ENCODE measurements at places on chromosomes 16 and 17.

GRCh38 chr16:56611281-56611833 lies 3.0 kb downstream of the MT2A start:
- DNase-seq = no peak

- peak; percentile 52 for DNase-seq
Observed at GRCh38 chr17:27651411-27652345, 20.7 kb downstream of the LGALS9 start.

DNA sequence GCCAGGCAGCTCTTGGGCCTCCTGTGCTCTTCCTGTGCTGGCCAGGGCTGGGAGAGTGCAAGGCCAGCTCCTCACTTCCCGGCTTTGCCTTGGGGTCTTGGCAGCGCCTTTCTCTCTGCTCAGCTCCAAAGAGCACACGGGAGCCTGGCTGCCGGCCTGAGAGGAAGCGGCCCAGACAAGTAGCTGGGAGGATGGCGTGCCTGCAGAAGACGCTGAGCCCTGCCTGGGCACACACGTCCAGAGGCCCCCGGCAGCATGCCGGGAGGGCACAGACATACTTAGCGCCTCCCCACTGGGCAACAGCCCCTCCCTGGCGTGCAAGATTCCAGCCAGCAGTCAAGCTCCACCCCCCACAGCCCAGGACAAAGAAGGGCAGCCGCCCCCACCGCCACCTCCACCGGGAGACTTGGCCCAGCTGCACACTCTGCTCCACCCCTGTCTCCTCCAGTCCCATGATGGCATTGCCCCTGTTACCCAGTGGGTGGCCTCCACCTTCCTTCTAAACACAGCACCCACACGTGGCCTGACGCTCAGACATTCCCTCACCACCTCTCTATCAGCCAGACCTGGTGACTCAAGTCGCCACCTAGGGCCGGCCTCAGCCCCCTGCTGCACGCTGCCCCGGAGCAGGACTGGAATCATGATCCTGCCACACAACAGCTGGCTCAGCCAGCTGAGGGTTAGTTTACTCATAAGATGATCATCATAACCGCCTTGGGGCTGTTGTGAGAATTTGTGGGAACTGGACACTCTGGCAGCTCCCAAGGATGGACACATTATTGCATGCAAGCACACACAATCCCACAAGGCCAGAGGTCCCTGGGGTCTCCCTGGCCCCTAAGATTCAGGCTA lies 12.4 kb downstream of the SGCA start:
- DNase-seq = peak; percentile 51

GRCh38 chr17:81429821-81430551 lies 34.7 kb downstream of the BAHCC1 start:
- DNase-seq = no peak

GRCh38 chr16:82715160-82715559 lies 88.4 kb downstream of the CDH13 start:
- no peak for DNase-seq

- DNase-seq = peak; percentile 64
Observed at GRCh38 chr17:82228278-82228841, 482 bp upstream of the SLC16A3 start.

- DNase-seq = peak; percentile 59
Observed at GRCh38 chr16:3021449-3022207, 1.5 kb downstream of the TNFRSF12A start.

DNA sequence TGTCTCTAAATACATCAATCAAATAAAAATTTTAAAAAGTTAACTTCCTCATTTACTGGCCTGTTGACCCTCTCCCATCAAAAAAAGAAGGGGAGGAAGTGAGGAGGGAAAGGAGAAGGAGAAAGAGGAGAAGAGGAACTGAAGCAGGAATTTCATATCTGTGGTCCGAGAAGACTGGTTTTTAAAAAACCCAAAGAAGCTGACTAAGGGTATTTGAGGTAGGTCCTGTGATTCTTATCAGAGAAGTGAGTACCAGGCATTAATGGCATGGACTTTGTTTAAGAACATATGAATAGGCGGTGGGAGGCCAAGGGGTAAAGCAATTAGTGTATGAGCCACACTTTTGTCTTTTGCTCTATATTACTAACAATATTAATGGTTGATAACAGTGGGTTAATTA lies 2.0 kb downstream of the SLC46A1 start:
- no peak for DNase-seq

- DNase-seq = peak; percentile 18
Observed at GRCh38 chr17:57257195-57257894, 1.0 kb downstream of the MSI2 start.

GRCh38 chr16:4350365-4350786 lies 745 bp downstream of the PAM16 start:
- no peak for DNase-seq

- DNase-seq = no peak
Observed at GRCh38 chr16:87271256-87271655, 45.9 kb downstream of the C16orf95 start.

DNA sequence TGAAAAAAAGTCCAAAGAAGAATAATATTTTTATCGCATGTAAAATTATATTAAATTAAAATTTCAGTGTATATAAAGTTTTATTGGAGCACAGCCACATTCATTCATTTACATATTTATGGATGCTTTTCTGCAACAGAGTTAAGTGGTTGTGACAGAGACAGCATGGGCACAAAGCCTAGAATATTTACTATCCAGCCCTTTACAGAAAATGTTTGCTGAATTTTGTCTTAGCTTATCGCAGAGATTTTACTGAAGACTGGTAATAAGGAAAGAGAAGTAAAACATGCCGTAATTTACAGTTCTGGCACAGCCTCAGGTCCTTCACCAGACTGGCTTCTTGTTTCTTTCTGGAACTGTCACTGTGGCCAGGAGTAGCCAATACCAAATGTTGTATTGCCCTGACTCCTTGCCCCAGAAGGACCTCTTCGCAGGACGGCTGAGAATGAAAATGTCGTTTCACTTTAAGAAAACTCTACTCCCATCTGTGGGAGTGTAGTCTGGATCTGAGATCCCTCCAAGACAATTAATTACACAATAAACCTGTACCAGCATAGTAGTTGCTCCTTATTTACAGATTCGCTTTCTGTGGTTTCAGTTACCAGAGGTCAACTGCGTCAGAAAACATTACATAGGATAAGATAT lies 94.9 kb upstream of the GOT2 start:
- DNase-seq = no peak

- DNase-seq = no peak
Observed at GRCh38 chr16:17509194-17509593, 38.4 kb upstream of the XYLT1 start.

DNA sequence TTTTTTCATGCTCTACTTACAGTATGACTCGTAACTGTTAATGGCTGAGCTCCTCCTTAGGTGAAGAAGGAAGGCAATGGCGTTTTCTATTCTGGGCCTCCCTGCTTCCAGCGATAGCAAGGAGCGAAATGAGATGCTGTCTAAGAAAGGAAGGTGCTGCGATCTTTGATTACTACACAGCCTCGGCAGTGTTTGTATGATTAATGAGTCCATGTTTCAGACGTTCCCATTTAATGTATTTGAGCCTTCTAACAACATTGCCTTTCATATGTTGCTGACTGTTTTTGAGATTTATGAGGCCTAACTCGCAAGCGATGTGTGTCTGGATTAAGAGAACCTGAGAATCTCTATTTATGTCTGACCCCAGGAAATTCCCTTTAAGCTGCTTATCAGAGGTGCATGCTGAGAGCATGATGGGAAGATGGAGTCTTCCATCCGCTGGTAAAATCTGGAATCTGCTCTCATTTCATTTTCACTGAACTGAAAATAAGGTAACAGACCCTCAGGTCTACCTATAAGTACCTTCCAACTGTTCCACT lies 403.4 kb downstream of the WWOX start:
- no peak for DNase-seq

DNA sequence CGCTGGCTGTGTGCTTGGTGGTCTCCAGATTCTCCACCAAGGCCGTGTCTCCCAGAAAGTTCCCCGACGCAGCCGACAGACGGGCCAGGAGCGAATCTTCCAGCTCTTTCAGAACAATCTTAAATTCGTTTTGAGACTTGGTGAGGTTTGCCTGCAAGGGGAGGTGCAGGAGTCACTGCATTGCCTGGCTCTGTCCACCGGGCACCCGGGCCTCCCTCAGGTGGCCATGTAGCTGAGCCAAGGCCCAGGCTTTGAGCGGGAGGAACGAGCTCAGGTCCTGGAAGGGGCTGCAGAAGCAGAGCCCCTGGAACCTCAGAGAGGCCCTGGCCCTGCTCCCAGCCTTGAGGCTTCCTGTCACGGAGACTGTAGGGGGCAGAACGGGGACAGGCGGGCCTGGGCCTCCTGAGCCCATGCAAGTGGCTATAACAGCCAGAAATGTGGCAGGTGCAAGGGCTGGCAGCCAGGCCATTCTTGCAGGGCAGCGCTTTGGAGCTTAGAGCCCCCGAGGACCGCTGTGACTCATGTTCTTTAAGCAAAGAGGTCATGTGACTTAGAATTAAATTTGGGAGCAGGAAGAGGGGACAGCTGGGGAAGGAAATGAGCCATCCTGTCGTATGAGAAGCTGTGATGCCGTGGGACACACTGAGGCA lies 72.4 kb downstream of the PGS1 start:
- DNase-seq = no peak

DNA sequence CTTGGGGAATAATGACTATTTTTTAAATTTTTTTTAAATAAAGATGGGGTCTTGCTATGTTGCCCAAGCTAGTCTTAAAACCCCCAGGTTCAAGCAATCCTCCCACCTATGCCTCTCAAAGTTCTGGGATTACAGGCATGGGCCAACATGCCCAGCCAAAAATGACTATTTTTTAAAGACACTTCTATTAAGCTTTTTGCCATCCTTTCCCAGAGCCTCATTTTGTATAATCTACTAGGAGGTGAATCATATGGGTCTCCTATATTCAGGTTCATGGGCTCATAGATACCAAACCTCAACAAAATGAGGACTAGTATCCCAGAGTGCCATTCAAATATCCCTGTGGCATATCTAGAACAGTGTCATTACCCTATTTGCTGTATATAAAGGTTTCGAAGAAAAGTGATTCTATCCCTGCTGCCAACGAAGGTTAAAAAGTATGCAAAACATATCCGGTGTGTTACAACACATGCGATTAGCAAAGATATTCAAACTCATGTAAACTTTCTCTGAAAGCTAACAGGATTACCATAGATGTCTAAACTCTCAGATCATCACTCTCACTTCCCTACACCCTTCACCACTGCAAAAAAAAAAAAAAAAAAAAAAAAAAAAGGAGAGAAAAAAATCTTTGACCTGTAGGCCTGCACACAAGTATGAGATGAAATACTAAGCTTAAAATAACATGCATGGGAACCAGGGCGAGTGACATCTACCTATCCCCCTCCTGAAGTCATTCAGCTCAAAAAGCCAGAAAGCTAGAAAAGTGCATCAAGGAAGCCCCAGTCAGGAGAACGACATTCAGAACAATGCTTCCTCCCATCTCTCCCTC lies 23.5 kb downstream of the XPO6 start:
- DNase-seq = no peak

DNA sequence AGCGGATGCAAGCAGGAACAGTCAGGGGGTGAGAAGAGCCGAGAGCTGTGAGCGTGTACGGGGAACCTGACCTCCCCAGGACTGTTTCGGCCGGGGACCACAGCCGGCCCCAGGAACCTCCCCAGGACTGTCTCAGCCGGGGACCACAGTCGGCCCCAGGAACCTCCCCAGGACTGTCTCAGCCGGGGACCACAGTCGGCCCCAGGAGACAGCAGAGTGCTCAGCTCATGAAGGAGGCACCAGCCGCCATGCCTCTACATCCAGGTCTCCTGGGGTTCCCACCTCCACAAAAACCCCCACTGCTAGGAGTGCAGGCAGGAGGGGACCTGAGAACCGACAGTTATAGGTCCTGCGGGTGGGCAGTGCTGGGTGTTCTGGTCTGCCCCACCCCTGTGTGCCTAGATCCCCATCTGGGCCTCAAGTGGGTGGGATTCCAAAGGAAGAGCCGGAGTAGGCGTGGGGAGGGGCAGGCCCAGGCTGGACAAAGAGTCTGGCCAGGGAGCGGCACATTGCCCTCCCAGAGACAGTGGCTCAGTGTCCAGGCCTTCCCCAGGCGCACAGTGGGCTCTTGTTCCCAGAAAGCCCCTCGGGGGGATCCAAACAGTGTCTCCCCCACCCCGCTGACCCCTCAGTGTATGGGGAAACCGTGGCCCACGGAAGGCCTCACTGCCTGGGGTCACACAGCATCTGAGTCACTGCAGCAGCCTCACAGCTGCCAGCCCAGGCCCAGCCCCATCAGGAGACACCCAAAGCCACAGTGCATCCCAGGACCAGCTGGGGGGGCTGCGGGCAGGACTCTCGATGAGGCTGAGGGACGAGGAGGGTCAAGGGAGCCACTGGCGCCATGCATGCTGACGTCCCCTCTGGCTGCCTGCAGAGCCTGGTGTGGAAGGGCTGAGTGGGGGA lies 4.3 kb downstream of the RHBDF1 start:
- DNase-seq = no peak

DNA sequence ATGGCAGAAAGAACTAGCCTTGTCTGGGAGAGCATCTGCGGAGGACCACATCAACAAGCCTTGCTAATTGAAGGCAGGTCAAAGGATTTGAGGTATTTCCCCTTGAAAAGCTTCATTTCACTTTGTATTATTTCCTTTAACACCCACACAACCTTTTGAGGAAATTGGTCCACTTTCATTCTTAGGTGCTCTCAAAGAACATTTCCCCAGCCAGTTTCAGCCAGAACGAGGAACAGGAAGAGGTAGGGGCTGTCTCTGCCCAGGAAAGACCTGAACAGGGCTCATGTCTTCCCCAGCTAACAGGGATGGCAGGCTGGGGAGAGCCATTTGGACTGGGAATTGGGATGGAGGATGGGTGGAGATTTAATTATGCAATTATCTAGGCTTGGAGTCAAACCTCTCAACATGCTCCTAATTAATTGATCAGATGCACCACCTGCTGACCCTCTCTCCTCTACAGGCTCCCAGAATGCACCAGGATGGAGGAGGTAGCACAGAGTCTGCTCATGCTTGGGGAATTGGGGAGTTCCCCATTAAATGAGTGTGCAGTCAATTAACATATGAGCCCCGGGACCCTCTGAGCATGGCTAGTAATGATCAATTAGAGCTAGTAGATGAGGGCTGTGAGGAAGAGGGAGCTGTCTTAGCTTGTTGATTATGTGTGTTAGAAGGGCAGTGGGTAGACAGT lies 84.6 kb downstream of the GP2 start:
- no peak for DNase-seq

DNA sequence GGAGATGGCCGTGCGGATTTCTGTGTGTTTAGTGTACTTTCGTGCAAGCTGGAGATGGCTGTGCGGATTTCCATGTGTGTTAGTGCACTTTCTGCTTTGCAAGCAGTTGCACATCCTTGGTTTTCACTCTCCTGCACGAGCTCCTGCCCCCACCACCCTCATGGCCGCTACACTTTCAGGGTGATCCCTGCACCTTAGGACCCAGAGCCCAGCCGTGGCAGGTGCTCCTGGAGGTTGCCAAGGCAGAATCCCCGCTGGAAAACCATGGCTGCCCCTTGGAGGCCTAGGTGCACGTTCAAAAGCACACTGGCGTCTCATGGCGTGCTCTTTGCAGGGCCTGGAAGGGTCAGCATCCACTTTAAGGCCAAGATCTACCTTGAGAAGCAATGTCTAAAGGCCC lies 311.0 kb upstream of the TNRC6C start:
- no peak for DNase-seq
